ENCODE measurements at places on chromosomes 13 and 19.

GRCh38 chr13:93976528-93976927 lies 503.0 kb downstream of the DCT start:
- no peak for DNase-seq

- DNase-seq, result no peak
Observed at GRCh38 chr13:78201411-78201810, 282.8 kb upstream of the EDNRB start.

DNA sequence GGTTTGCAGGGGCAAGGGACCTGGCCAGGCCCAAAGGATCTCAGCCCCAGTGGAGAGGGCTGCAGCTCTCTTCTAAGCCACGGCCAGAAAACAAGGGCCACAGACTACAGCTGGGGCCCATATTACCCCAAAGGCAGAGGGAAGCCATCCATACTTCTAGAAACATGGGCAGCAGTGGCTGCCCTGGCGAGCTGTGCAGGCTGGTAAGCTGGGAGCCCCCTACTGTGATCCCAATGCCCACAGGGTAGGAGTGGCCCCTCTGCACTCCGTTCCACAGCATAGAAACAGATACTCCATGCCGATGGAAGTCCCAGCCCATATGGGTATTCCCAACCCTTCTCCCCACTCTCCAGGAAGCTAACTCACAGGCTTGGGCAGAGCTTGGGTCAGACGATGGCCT lies 25.1 kb downstream of the VSTM2B start:
- DNase-seq, result no peak

GRCh38 chr13:37381502-37381901 lies 217.1 kb downstream of the POSTN start:
- DNase-seq, result no peak

- DNase-seq, result no peak
Observed at GRCh38 chr19:41525989-41526388, 50.0 kb upstream of the CEACAM21 start.

- DNase-seq, result no peak
Observed at GRCh38 chr13:46953331-46953730, 56.5 kb upstream of the HTR2A start.

DNA sequence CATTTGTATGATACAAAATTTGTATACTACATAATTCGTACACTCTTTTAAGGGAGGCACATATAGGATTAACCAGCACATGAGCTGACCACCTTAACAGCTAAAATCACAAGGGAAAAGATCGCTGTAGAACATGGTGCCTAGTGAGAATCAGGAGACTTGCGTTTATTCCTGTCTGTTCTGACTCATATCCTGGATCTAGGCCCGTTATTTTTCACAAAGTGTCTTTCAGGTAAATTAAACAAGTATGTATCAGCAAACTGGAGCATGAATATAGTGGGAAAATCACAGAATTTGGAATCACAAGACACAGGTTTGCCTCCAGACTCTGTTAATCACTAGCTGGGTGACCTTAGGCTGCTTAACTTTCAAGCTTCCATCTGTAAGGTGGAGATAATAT lies 47.5 kb upstream of the ESD start:
- no peak for DNase-seq

- DNase-seq, result no peak
Observed at GRCh38 chr19:34867631-34868030, 59.1 kb upstream of the ZNF30 start.

Measured in activated gamma-delta T cell treated with anti-CD3 and anti-CD28 coated beads, Interleukin-2, amount 50 U/mL, for 16 hours (primary cell).